Left renal pelvis (tissue), 4 donors: ENCODE measurements at places on chromosomes 7 and 10.

DNA sequence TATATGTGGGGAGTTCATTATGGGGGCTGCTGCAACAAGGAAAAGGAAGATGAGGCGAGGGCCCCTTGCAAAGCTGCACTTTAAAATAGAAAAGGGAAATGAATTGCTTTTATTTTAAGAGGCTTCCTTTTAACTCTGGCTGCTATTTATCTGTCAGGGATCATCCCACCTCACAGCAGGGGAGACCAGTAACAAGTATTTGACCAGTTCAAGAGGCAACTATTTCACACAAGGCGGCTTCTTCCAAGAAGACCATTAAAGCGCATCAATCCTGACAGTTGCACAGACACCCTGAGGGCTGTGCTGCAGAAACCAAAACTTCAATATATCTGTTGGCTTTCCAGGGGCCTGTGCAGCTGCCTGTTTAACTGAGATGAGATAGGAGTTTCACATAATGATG lies 1009.2 kb downstream of the SORCS3 start:
- no peak for DNase-seq

DNA sequence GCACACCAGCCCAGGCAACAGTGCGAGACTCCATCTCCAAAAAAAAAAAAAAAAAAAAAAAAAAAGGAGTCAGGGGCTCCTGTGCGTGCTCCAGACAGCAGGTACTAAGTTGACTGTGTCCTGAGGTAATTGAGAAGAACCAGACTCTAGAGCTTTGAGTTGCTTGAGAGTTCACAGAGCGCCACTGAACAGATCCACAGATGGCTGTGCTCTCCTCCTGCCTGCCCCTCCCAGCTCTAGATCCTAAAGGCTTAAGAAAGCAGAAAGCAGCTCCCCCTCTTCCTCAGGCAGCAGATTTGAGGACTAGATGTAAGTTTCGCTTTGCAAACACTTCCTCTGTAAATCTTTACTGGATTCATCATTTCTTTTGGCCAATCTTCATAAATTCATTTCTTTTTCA lies 38.7 kb downstream of the SHH start:
- no peak for DNase-seq

- no peak for DNase-seq
These were observed 57.0 kb downstream of the ASAH2B start for GRCh38 chr10:50796693-50797092.

- no peak for DNase-seq
These were observed 945.9 kb downstream of the GRID1 start for GRCh38 chr10:85420501-85421191.

DNA sequence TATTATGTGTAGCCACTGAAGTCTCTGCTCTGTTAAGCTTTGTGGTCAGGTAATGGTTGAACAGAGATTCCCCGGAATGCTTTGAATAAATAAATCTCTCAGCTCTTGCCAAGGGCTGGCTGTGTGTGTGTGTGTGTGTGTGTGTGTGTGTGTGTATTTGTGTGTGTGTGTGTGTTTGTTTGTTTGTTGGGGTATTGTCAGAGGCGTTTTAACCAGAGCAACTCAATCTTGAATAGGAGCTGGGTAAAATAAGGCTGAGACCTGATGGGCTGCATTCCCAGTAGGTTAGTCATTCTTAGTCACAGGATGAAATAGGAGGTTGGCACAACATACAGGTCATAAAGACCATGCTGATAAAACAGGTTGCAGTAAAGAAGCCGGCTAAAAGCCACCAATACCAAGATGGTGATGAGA lies 256.2 kb upstream of the CACNA2D1 start:
- DNase-seq: no peak

DNA sequence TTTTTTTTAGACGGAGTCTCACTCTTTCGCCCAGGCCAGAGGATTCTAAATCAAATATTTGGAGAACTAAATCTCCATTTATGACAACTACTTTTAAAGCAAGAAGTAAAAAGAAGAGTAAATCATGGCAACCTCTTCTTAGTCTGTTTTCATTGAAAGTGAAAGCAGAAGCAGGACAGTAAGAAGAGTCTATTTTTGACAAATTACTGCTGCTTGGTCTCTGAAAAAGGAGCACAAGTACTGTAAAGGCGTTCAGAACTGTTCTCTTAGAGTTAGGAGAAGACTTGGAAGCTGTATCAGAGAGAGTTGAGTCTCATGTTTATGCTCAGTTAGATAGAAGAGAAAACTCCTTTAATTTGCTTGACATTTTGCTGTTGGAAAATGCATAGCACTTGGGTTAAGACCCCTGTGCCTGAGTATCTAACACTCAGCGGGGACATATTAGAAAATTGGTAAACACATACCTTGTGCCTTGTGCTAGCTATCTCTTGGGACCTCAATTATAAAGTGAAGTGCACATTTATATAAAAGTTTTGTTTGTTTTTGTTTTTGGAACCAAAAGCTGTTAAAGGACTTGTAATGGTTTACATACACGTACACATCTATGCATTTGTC lies 433.0 kb downstream of the ANKRD7 start:
- no peak for DNase-seq

DNA sequence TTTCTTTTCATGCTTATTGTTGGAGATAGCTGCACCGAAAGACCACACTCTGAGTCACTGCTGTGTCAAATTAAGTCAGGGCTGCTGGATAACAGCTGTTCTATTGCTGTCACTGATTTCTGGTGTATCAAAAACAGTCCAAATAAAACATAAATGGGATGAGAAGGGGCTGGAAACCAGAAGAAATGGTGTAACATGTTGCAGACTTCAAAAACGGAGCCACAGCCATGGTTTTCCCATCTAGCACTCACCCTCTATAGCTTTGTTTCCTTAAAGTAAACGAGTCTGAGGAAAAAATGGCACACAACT lies 103.3 kb upstream of the DIP2C start:
- DNase-seq: no peak

GRCh38 chr7:98870121-98870651 lies 372 bp upstream of the TMEM130 start:
- DNase-seq: no peak

DNA sequence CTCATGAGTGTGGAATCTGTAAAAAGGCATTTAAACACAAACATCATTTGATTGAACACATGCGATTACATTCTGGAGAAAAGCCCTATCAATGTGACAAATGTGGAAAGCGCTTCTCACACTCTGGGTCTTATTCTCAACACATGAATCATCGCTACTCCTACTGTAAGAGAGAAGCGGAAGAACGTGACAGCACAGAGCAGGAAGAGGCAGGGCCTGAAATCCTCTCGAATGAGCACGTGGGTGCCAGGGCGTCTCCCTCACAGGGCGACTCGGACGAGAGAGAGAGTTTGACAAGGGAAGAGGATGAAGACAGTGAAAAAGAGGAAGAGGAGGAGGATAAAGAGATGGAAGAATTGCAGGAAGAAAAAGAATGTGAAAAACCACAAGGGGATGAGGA lies 207.7 kb downstream of the ZEB1 start:
- no peak for DNase-seq

GRCh38 chr7:33810356-33810755 lies 95.0 kb upstream of the BMPER start:
- DNase-seq: no peak

DNA sequence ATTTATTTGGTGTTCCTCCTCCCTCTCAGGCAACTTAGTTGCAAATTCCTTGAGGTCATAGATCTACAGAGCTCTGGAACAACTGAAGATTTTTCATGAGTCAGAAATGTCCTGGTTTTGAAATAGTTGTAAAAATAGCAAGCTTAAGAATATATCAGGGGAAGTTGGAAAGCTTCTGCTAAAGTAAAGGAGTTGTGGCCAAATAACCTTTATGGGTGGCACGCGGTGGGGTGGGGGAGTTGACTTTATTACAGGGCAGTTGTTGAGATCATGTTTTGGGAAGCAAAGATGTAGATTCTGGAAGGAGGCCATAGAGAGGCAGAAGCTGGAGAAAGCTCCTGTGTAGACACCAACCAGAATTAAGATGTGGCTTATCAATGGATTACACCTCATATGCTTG lies 326.0 kb upstream of the MTPN start:
- DNase-seq: no peak

DNA sequence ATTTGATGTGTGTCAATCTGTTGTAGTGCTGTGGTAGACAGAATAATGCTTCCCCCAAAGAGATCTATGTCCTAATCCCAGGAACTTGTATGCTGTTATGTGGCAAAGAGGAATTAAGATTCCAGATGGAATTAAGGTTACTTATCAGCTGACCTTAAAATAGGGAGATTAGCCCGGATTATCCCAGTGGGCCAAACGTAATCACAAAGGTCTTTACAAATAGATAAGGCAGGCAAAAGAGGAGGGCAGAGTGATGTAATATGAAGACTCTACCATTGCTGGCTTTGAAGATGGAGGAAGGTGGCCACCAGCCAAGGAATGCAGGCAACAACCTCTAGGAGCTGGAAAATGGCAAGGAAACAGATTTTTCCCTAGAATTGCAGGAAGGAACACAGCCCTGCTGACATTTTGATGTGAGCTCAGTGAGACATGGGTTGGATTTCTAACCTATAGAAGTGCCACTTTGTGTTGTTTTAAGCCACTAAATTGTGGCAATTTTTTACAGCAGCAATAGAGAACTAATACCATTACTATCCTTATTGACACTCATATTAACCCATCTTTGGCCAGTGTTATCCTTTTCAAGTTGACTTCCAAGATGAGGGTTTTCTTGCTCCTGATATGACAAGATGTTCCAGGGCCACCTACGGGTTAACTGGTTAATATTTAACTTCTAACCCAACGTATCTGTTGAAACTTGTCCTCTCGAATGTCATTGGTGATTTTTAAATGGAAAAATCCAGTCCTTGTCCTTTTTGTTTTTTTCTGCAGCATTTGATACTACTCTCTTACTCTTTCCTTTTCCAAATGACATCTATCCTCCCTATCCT lies 29.3 kb downstream of the CYCS start:
- no peak for DNase-seq

GRCh38 chr10:78348411-78349164 lies 314.9 kb downstream of the RPS24 start:
- no peak for DNase-seq

- no peak for DNase-seq
These were observed 484.0 kb upstream of the MBL2 start for GRCh38 chr10:53256623-53257022.

- DNase-seq: no peak
These were observed 43.7 kb downstream of the ZNF273 start for GRCh38 chr7:64946772-64947171.

- DNase-seq: no peak
These were observed 87.8 kb upstream of the RHEB start for GRCh38 chr7:151607464-151607867.

- no peak for DNase-seq
These were observed 45.9 kb upstream of the MSMB start for GRCh38 chr10:46091828-46092523.

- no peak for DNase-seq
These were observed 53.4 kb downstream of the NRCAM start for GRCh38 chr7:108402865-108403264.

GRCh38 chr7:44876393-44876792 lies 8.9 kb downstream of the PURB start:
- DNase-seq: no peak

- DNase-seq: no peak
These were observed 1.2 kb downstream of the MNX1 start for GRCh38 chr7:157009170-157009777.

DNA sequence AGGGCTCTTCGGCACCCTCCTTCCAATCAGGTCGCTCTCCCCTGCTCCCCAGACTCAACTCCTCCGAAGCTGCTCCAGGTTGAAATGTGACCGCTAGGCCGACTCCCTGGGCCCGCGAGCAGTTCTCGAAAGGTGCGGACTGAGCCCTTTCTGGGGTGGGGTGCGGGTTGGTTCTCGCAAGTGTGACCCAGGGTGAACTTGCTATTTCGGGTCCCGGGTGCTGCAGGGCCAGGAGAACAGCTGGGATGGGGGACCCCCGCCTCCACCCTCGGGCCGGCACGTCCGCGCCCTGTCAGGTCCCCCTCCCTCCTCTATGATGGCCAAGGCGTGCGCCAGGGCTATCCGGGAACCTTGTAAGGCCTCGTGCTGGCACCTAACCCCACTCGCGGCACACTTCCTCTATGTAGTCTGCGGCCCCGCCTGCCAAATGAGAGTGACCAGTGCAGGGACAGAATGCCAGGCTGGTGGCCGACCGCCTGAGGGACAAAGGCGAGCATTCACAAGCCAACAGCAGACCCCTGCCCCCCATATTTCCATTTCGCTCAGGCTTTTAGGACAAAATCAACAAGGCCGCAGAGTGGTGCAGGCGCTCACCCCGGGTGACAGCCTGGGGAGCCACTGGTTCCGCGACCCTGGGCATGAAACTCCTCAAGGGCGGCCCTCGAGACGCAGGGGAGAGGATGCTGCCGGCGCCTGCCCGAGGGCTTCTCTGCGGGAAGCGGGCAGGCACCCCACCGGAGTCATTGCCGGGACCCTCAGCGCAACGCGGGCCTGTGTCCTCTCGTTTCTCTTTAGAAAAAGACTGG lies 13.7 kb upstream of the HOXA13 start:
- no peak for DNase-seq

DNA sequence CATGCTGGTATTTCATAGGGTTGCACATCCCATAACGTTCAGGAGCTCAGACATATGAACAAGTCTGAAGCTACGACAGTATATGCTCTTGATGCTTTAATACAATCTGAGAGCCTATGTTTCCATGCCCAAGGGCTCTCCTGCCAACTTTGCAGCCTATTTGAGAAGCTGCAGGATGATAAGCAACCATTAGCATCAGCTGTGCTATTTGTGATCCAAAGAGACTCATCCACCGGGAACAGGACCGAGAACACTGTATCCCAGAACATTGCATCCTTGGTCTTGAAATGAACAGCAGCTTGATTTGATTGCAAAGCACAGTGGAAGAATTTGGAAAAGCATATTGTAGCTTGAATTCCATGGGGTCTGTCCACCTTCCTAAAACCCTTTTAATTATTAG lies 156.2 kb upstream of the PTER start:
- DNase-seq: no peak

DNA sequence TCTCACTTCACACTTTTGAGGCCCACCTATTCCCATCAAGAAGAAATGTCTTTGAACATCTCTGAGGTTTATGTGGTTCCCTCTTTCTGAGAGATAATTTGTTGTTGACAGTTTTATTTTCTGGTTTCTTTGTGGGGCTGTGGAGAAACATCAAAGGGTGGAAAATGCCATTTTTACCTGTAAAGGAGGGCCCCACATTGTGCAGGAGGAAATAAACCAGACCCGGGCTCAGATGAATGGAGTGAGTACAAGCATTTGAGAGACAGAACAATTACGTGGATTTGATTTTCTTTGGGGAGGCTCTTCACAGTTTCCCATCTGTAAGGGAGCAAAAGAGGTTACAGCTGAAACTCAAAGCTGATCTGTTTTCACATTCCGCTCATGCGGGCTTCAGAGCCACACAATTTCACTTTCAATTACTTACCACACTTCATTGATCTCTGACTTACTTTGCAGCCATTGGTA lies 29.8 kb downstream of the ITPRIP start:
- no peak for DNase-seq

GRCh38 chr7:17948526-17949238 lies 8.4 kb upstream of the SNX13 start:
- no peak for DNase-seq
